AG08395 (cell line): ENCODE measurements at places on chromosomes 5 and 9.

DNA sequence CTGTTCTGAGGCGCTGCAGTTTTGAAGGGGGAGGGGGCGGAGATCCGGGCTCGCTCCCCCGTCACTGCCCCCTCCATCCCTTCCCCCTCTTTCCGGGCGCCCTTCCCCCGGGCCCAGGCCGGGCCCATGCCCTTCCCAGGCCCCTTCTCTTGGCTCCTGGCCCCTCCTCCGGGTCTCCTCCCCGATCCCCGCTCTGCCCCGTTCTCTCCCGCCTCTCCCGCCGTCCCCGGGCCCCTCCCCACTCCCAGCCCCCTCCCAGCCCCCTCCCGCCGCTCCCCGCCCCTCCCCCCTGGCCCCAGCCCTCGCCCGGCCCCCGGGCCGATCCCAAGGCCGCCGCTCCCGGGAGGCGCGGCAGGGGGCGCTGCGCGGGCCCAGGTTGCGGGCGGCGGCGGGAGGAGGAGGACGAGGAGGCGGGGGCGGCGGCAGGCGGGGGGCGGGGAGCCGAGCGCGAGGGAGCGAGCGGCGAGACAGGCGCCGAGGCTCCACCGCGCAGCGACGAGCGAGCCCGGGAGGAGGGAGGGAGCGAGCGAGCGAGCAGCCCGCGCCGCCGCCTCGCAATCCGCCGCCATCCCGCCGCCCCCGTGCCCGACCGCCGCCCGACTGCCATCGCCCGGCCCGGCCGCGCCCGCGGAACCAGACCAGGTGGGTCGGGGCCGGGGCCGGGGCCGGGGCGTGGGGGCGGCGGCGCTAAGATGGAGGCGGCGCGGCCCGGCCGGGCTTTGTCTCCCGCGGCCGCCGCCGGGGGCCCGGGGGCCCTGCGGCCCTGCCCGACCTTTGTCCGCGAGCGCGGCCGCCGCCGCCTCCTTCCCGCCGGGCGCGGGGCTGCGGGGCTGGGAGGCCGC is at the start of gene PRRC2B:
Gene PRRC2B, plus strand, starts transcription at position 465 of the 842 bp plus-strand sequence. CDS start 36,059 bp downstream, outside the sequence.
- DNase-seq = peak; percentile 92

DNA sequence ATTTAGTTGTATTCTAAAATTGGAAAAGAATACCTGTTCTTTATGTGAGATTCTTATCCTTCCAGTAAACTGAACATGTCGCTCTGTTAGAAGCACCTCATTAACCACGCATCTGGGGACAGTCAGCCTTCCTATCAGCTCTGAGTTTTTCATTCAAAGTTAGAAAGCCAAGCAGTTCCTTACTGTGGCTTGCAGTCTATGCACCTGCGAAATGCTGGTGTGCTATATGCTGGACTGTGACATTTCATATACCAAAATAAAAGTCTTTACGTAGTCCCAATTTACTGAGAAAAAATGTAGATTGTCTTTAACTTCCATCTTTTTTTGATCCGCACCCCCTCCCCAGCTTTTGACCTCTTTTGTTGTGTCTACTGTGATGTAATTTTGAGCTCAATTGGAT is 4.3 kb downstream of the ANP32B start:
- no peak for DNase-seq

GRCh38 chr5:80917631-80918030 is 42.5 kb upstream of the RASGRF2 start:
- DNase-seq = no peak

GRCh38 chr9:123834218-123834888 is 95.6 kb downstream of the DENND1A start:
- DNase-seq = peak; percentile 7

- peak; percentile 54 for DNase-seq
These were observed 688 bp downstream of the CNTLN start for GRCh38 chr9:17135295-17136160.

DNA sequence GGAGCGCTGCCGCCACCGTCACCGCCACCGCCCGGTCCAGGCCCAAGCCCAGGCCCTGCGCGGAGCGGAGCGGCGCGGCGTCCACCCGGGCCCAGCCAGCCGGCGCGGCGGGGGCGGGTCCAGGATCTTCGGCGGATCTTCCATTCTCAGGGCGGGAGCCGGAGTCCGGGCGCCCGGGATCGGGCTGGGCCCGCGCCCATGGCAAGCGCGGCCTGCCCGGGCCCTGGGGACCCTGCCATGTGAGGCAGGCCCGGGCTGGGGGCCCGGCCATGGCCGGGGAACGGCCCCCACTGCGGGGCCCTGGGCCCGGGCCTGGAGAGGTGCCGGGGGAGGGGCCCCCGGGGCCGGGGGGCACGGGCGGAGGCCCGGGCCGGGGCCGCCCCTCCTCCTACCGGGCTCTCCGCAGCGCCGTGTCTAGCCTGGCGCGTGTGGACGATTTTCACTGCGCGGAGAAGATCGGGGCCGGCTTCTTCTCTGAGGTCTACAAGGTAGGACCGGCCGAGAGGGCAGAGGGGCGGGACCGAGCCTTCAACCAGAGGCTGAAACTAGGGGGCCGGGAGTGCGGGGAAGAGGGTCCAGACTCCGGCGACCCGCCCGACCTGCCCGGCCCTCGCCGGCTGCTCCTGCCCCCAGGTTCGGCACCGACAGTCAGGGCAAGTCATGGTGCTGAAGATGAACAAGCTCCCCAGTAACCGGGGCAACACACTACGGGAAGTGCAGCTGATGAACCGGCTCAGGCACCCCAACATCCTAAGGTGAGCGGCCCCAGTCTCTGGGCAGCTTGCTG is 482 bp downstream of the TESK1 start:
- DNase-seq = no peak

DNA sequence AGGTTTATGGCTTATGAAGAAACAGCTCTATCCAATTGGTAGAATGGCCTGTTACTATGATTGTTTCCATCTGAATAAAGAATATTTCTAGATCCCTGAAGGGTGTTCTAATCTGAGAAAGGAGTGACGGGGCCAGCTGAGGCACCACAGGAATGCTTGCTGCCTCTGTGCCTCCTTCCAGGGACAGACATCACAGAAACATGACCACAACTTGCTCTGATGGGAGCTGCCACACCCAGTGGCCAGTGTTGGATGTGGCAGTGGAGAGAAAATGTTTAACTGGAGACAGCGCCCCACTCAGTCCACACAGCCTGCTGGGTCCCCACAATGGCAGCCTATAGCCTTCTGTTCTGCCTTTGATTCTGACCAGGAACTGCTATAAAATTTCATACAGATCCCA is 38.6 kb upstream of the TESK1 start:
- peak; percentile 81 for DNase-seq

DNA sequence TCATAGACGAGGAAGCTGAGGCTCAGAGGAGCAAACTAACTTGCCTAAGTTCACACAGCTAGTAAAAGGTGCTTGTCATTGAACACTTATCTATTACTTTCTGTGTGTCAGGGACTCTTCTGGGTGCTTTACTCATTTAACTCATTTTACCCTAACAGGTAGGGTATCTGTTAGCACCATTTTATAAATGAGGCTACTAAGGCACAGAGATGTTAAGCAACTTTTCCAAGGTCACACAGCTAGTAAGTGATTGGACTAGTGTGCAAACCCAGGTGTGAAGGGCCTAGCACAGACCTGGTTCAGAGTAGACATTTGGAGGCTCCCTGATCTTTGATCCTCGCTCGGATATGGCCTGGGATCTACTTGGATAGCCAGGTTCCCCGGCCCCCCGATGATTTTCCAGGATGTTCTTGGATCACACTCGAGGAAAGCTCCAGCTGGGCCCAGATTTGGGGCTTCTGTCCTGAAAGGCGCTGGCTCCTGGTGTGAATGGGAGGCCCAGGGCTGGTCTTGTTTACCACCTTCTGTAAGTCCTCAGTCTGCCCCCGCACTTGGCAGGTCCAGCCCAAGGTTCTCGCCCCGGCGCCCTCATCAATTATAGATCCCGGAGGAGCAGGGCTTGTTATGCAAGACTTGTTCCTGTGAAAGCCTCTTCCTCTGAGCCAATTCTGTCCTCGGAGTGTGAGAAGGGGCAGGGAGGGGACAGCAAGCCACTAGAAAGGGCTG is 37.5 kb downstream of the GSN start:
- DNase-seq = no peak

DNA sequence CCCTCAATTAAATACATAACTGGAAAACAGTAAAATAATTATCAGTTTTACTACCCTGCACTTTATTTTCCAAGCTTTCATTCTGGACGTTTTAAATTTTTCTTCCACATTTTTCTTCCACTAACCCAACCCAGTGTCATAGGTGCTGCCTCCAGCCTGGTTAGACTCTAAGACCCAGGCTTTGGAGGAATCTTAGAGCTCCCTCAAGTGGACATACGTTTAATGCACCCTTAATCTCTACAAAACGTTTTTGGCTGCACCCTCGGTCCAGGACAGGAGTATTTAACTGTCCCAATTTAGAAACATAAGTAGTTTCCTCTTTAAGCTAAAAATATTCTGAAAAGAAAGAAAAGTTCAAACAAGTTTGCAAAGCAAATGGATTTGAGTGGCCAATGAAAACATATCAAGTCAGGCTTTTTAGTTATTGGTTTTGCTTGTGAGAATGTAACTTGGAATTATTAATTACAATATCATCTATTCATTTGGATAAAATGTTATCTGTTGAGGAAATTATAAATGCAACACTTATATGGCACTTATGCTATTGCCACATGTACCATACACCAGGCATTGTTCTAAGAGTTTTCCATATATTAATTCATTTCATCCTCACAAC is 38.9 kb downstream of the CDH6 start:
- peak; percentile 75 for DNase-seq

- no peak for DNase-seq
These were observed 15.3 kb upstream of the TRPM3 start for GRCh38 chr9:71136696-71137095.

DNA sequence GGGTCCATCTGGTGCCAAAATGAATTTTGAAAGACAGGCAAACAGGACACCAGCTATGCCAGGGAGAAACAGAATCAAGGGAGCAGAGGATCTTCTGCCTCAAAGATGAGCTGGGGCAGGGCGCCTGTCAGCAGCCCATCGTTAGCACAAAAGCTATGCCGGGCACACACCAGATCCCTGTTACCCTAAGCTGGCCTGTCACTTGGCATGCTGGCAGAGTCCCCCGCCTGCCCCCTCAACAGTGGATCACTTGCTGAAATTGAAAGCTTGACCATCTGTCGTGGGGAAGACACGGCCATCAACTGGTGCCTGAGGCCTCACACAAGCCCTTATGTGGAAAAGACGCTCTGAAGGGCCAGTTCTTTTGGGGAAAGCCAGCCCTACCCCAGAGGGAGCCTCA is 256.4 kb downstream of the EBF1 start:
- no peak for DNase-seq

GRCh38 chr9:131402738-131403492 is 9.0 kb downstream of the PRRC2B start:
- DNase-seq = peak; percentile 85

GRCh38 chr5:130251931-130252330 is 347.7 kb downstream of the CHSY3 start:
- DNase-seq = no peak

GRCh38 chr5:62790348-62790747 is 211.7 kb downstream of the LRRC70 start:
- no peak for DNase-seq

DNA sequence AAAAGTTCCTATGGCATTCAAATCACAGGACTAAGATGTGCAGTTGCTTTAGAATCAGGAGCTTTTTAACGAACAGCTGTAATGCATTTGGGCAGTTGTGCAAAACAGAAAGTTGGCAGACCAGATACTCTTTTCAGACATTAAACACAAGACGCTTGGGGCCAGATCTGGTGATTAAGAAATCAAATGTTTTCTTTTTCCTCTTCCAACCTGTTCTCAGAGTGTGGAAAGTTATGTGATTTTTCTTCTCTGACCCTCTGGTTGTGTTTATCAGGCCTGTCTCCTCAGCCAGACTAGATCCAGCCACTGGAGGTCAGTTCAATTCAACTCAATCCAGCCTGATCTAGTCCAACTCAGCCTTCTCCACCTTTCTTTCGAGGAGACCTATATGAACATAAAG is 298.5 kb upstream of the PCSK5 start:
- no peak for DNase-seq

GRCh38 chr9:36169166-36169565 is at the start of gene CCIN:
CCIN (plus strand) TSS chr9:36169388; CDS start chr9:36169503, 115 bp downstream.
- DNase-seq = no peak

DNA sequence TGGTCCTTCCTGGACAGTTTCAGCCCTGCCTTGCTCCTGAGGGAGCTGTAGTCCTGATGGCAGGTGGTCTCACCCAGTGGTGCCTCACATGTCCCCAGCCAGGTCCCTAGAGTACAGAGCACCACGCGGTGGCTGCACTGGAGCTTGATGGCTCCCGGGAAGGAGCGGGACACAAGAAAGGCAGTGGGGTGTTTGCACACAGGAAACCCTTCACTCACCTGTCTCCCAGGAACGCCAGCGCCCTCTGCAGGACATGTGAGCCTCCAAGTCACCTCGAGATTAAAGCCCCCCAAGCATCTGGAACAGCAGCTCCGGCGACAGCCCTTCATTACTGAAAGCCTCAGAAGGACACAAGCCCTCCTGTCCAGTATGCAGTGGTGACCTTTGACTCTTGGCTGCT is 19.9 kb upstream of the TMEM250 start:
- no peak for DNase-seq

DNA sequence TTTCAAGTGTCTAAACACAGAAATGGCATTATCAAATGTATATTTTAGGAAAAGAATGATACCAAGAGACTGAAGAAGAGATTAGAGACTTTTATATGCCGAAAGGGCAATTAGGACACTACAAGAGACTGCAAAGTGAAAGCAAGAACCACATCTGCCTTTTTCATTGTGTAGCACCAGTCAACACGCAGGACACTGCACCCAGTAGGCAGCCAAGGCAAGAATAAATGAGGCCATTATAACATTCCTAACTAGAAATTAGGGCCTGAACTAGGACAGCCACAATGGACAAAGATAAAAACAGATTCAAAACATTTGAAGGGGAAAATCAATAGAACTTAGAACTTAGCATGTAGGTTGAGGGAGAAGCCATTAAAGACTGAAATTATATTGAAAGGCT is 10.8 kb downstream of the CETN3 start:
- DNase-seq = no peak
